ENCODE measurements at places on chromosomes 7 and 10.

- no peak for DNase-seq
Measured at GRCh38 chr10:79380125-79380945, 33.1 kb downstream of the PPIF start.

GRCh38 chr10:107166403-107166802 lies 1.9 kb upstream of the SORCS1 start:
- no peak for DNase-seq

DNA sequence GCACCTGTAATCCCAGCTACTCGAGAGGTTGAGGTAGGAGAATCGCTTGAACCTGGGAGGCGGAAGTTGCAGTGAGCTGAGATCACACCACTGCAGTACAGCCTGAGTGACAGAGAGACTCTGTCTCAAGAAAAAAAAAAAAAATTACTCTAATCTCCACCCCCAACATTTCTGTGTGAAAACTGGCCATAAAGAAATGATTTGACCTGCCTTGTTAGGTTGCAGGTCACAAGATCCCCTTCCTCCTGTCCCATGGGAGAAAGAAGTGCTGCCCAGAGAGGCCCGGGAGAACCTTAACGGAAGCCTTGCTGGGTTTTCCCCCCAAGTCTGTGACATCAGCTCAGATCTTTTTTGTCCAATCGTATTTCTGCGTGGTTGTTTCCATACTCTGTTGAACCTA lies 8.7 kb upstream of the CALHM1 start:
- no peak for DNase-seq

GRCh38 chr10:97336446-97336845 lies 1.9 kb upstream of the FRAT2 start:
- DNase-seq: no peak

DNA sequence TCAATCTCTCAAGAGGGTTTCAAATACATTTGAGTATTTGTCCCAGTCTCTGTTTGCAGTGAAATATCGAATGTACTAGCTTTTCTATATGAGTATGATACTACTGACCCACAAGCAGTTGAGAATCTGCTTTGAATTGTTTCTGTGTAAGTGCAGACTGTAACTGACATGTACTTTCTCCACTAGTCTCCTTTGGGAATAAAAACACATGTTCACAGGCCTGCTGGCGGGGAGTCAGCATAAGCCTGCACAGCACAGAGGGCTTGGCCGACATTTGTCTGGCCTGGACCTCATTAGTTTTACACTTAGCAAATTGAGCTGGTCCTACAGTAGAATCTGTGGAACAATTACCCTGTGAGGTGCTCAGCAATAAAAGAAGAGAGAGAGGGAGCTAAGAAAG lies 72.6 kb downstream of the ITGB8 start:
- DNase-seq: no peak
